ENCODE measurements at places on chromosomes 6 and 20.
A peak's percentile ranks its signal among the peaks of the same experiment; 100 is the strongest.

GRCh38 chr6:1387876-1388629 lies 1.3 kb upstream of the FOXF2 start:
- DNase-seq = no peak

GRCh38 chr6:33288921-33289783 lies at the start of the genes PFDN6 and WDR46:
PFDN6 (plus strand) TSS chr6:33289601; CDS start chr6:33289857, 256 bp downstream.
WDR46 (minus strand) TSS chr6:33289239; CDS start chr6:33289170, 69 bp downstream.
- DNase-seq = peak; percentile 83

- DNase-seq = no peak
Observed at GRCh38 chr6:86255973-86256372, 613.3 kb upstream of the SYNCRIP start.

DNA sequence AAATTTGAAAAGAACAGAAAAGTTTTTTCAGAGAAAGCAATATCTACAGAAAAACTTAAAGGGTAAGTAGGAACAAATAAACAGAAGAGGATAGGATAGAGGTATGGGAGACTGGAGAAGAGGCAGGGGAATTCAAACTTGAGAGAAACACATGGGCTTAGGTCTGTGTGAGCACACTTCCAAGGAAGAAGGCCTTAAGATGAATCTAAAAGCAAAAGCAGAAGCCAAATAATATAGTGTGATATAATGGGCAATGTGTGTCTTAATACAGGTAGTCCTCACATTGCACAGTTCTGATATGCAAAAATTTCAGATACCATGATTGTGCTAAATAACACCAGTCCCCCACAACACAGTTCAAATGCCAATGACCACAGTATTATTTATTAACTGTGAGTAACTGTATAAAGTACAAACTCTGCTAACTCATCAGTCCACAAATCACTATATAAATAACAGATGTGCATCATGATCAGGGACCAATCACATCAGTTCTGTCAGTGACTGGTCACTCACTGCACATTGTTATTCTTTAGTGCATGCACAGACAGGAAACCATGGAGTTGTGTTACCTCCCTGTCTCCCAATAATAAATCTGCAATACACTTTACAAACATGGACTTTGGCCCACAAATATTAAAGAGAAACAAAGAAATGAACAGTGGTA lies 18.6 kb downstream of the SNX14 start:
- no peak for DNase-seq

DNA sequence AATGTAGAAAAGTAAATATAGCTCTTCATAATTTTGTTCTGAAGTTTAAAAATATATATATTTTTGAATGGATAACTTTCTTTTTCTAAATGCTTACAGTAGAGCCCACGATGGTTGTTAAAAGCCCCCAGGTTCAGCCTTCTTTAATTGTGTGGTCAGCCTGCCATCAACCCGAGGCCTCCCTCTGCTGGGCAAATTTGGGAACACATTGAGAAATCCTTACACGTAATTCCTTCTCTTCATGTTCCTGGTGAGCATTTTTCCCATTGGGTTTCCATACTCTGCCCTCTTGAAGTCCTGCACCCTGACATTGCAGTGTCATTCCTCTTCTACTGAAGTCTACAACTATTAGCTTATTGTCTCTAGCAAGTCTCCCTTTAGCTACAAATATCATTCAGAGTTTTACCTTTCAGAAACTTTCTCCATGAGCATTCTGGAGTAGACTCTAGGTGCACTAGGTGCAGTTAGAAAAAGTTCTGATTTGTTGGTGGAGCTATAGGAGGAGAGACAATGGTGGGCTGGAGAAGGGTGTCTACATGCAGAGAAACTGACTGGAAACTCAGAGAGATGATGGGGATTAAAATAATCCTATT lies 40.6 kb downstream of the TRIM38 start:
- DNase-seq = no peak

DNA sequence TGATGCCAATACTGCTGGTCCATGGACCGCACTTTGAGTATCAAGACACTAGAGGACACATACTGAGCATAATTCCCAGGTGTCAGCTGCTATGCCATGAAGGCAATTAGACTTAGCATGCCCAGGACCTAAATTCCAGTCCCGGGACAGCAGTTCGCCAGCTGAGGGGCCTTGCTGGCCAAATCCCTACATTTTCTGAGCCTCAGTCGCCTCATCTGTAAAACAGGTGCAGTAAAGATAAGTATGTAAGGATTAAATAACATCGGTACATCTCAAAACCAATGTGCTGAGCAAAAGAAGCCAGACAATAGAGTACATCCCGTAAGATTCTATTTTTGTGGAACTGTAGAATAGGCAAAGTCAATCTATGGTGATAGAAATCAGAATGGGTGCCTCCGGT lies 1.0 kb downstream of the BFSP1 start:
- DNase-seq = no peak

GRCh38 chr20:48153523-48153922 lies 368.2 kb upstream of the SULF2 start:
- no peak for DNase-seq

DNA sequence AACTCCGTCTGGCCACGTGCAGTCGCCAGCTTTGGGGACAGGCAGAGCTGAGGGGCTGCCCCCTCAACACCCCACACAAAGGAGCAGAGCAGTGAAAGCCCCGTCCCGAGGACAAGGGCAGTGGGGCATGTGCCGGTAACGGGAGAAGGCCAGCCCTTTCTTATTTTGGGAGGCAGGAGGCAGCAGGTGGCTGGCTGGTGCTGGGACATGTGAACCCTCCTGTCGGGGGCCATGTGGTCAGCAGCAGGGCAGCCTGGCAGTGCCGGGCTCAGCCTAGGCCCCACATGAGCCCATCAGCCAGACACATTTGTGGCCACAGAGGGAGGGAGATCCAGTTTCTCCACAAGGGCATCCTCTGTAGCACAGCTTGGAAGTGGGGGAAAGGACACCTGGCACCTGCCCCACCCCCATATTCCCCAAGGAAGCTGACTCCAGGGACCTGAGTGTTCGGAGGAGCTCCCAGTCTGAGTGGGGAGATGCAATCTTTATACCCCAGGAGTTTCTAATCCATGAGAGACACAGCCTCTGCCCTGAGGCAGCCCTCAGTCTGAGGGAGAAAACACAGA lies 137.6 kb downstream of the MRPL14 start:
- DNase-seq = peak; percentile 32

GRCh38 chr6:22068561-22069305 lies 228.1 kb downstream of the PRL start:
- no peak for DNase-seq

DNA sequence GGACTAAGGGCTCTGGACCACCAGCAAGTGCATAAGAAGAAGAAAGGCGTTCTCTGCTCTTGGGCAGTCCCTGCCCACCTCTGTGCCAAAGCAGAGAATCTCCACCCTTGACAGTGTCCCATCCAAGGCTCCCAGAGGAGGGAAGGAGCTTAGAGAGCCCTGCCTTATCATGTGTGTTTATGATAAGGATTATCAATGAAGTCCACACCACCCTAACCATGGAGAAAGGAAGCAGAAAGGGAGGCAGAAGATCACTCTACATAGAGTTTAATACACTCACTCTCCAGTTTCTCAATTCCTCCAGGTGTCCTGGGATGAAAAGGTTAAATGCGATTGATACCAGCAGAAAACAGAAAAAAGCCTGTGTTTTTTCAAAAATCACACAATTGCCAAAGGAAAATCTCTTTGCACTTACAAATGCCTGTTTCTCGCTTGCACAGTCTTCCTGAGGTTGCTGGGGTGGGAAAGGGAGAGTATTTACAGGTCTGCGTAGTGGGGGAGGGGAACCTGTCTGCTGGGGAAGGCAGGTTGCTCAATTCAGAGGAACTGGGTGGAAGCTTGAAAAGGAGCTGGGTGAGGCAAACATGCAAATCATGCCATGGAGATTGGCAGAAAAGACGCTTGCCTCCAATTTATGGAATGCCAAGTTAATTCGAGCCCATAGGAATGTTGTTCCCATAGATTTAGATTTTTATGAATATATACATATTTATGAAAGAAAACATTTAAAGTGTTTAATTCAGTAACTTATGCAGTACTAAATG lies 104.0 kb downstream of the EYA2 start:
- DNase-seq = no peak
